PC-3 (cell line): ENCODE measurements at places on chromosomes 11 and 22. TPM values are rescaled to one million over a fixed set of nuclear protein-coding genes. Genes with fewer than 3 reads are reported as not detected.
A peak's percentile ranks its signal among the peaks of the same experiment; 100 is the strongest.

- no peaks in the 10 kb centered on the region for H3K4me1 ChIP-seq
- peaks cover 57% of the 10 kb centered on the region for H3K36me3 ChIP-seq
- H3K4me3 ChIP-seq = no peak overlapping the region
Observed at GRCh38 chr22:36341640-36342041, 46.1 kb downstream of the MYH9 start.

- H3K4me3 ChIP-seq = peak overlapping the region; percentile 74
- H3K36me3 ChIP-seq = peaks cover 12% of the 10 kb centered on the region; the same call in 1 of the 2 replicates
- H3K27ac ChIP-seq = no peak overlapping the region
- H3K27me3 ChIP-seq = no peaks in the 10 kb centered on the region
Observed at GRCh38 chr11:2926611-2927051, 2.6 kb downstream of the PHLDA2 start.

The TAGLN gene
- 8.0 and 10.3 TPM in 2 replicates for total RNA-seq

DNA sequence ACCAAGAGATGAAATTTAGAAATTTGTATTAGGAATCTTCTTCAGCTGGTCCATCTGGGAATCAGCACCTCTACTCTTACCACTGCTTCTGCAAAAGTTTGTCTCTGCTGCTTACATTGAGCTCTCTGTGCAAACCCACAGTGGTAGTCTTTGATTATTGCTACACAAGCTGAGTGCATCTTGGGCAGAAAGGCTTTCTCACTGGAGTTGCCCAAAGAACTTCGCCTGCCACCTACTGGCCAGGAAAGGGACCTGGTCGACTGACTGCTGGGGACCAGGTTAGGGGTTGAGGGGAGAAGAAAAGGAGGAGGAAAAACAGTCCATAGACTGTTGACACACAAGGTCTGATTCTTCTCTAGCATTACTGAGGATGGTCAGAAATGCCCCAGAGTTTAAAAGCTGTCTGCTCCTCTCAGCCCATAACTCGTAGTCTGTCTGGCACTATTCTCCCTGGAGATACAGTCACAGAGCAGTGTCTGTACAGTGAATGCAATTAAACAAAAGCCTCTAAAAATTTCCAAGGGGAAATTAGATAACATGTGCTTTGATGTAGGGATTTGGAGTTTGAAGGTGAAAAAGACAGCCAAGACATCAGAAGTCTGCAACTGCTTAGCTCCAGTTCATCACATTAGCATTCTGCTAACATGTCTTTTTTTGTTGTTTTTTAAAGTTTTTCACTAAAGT, 215.0 kb upstream of the CTSC start:
- no peak overlapping the region for H3K4me3 ChIP-seq
- H3K36me3 ChIP-seq = no peaks in the 10 kb centered on the region
- no peak overlapping the region; the same call in 1 of the 2 replicates for H3K27ac ChIP-seq
- H3K4me1 ChIP-seq = peaks cover 38% of the 10 kb centered on the region
- no peaks in the 10 kb centered on the region for H3K27me3 ChIP-seq

The UPK2 gene
- 0.44 TPM in 1 of 2 replicates, not detected in the other for total RNA-seq

DNA sequence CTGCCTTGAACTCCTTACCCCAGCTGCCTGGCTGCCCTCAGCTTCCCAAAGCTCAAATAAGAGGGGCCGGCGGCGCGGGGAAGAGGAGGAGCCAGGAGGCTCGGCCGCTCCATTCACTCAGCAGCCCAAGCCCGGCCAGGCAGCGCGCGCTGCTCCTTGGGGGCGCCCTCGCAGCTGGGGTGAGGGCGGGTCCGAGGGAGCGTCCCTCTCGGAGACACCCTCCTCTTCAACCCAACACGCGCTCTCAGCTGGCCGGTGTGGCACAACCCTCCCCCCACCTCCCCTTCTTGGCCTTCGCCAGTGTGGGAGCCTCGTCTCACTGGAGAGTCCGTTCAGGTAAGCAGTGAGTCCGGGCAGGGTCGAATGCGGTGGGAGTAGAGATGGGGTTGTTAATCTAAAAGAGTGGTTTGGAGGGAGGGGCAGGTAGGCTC, at the start of gene WT1:
WT1 (minus strand) TSS at position 29 of the 431 bp plus-strand sequence.
- DNase-seq = peak; percentile 52
- H3K4me3 ChIP-seq = peak within 1 kb of the TSS; percentile 86
- H3K36me3 ChIP-seq = no peaks in the 10 kb centered on the region
- no peaks in the 10 kb centered on the region for H3K27me3 ChIP-seq
- H3K27ac ChIP-seq = no peak within 1 kb of the TSS
- H3K4me1 ChIP-seq = peaks cover 12% of the 10 kb centered on the region; the same call in 1 of the 2 replicates

DNA sequence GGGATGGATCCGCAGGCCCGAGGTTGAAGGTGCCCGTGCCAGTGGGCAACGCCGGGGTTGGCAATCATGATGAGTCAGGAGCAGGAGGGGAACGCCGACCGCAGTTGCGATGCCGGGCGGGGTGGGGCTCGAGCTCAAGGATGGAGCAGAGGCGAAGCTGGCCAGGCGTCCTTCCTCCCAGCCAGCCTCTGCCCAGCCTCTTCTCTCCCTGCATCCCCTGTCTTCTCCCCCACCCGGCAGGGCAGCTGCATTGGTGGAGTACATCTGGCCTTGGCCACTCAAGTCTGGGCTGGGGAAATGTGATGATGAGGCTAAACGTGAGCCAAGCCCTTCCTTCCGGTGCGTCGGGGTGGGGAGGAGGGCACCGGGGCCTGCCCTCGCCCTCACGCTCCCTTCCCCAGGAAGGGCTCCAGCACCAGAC, 3.9 kb downstream of the IFITM10 start:
- no peak overlapping the region for H3K27ac ChIP-seq
- no peaks in the 10 kb centered on the region for H3K4me1 ChIP-seq
- no peaks in the 10 kb centered on the region for H3K36me3 ChIP-seq
- H3K4me3 ChIP-seq = no peak overlapping the region
- no peak for DNase-seq

The PYGM gene
- 0.95 and 1.3 TPM in 2 replicates for total RNA-seq

GRCh38 chr11:46712874-46713576, 6.0 kb upstream of the F2 start:
- no peak overlapping the region for H3K27ac ChIP-seq
- peaks cover 16% of the 10 kb centered on the region for H3K4me1 ChIP-seq
- H3K36me3 ChIP-seq = no peaks in the 10 kb centered on the region

The SHANK2 gene
- 33.2 and 45.0 TPM in 2 replicates for total RNA-seq

DNA sequence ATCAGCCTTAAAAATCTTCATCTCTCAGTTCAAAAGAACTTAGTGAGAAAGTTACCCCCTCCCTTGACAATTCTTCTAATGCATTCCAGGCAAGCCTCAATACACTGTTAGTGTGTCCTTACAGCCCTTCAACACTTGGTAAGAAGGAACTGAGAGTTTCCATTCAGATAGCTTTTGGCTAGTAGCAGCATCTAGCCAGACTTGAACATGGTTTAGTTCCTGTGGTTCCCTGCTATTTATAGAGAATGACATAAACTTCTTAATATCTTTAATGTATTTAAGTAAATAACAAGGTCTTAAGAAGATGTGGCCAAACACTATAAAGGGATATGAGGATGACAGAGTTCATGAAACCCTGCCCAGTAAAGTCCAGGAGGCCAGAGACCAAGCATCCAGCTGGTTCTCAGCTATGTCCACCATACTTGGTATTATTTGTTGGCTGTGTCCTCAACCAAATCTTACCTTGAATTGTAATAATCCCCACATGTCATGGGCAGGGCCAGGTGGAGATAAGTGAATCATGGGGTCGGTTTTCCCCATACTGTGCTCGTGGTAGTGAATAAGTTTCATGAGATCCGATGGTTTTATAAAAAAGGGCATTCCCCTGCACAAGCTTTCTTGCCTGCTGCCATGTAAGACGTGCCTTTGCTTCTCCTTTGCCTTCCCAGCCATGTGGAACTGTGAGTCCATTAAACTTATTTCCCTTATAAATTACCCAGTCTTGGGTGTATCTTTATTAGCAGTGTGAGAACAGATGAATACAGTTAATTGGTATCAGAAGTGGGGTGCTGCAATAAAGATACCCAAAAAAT, 132.4 kb downstream of the LARGE1 start:
- no peak overlapping the region for H3K4me3 ChIP-seq
- no peaks in the 10 kb centered on the region for H3K36me3 ChIP-seq
- DNase-seq = no peak
- H3K4me1 ChIP-seq = no peaks in the 10 kb centered on the region
- no peak overlapping the region for H3K27ac ChIP-seq
- no peaks in the 10 kb centered on the region for H3K27me3 ChIP-seq

The KCNQ1 gene
- 0.40 and 3.0 TPM in 2 replicates for total RNA-seq

The PATE4 gene
- total RNA-seq = not detected in 2 replicates

GRCh38 chr11:1553808-1554594, 18.1 kb downstream of the DUSP8 start:
- DNase-seq = peak; percentile 73
- H3K27ac ChIP-seq = no peak overlapping the region
- no peak overlapping the region for H3K4me3 ChIP-seq
- no peaks in the 10 kb centered on the region for H3K36me3 ChIP-seq
- no peaks in the 10 kb centered on the region for H3K27me3 ChIP-seq
- peaks cover 18% of the 10 kb centered on the region for H3K4me1 ChIP-seq

- DNase-seq = peak; percentile 76
- no peak overlapping the region for H3K27ac ChIP-seq
- peak overlapping the region; percentile 91 for H3K4me3 ChIP-seq
- no peaks in the 10 kb centered on the region for H3K27me3 ChIP-seq
- H3K36me3 ChIP-seq = no peaks in the 10 kb centered on the region
- peaks cover 12% of the 10 kb centered on the region for H3K4me1 ChIP-seq
Observed at GRCh38 chr11:61890529-61891330, 615 bp downstream of the FADS3 start.

- no peaks in the 10 kb centered on the region for H3K36me3 ChIP-seq
- H3K4me3 ChIP-seq = peak within 1 kb of the TSS; percentile 73
- DNase-seq = peak; percentile 98
- peaks cover 21% of the 10 kb centered on the region for H3K4me1 ChIP-seq
- no peak within 1 kb of the TSS for H3K27ac ChIP-seq
Observed at GRCh38 chr11:65111744-65112545, at the start of gene TM7SF2. Gene TM7SF2, plus strand, starts transcription at chr11:65111872. Its CDS starts 144 bp downstream, at chr11:65112016.

DNA sequence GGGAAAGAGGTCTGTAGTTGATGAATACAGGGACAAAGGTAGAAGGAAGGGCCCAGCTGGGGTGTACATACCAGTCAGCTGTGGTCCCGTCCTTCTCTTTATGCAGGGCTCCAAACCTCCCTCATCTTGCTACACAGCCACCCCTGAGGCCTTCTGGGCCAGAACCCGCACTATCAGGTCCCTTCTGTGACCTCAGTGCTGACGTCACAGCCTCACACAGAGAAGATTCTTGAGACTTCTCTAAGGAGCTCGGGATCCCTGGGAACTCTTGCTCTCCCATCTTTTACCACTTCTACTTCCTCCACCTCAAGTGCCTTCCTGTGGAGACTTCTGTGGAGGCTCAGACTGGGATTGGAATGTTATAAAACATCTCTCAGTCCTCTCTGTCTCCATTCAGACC, at the start of gene UBQLN3:
UBQLN3 (minus strand) TSS at position 155 of the 400 bp plus-strand sequence. CDS start 399 bp downstream, outside the sequence.
- H3K36me3 ChIP-seq = no peaks in the 10 kb centered on the region
- H3K27ac ChIP-seq = no peak within 1 kb of the TSS
- no peak for DNase-seq

The BAIAP2L2 gene
- total RNA-seq = 0.80 TPM in 1 of 2 replicates, not detected in the other

GRCh38 chr11:26350002-26350401, 18.1 kb downstream of the ANO3 start:
- peaks cover 9% of the 10 kb centered on the region; the same call in 1 of the 2 replicates for H3K27me3 ChIP-seq
- no peak for DNase-seq

The PGA5 gene
- not detected in 2 replicates for total RNA-seq

DNA sequence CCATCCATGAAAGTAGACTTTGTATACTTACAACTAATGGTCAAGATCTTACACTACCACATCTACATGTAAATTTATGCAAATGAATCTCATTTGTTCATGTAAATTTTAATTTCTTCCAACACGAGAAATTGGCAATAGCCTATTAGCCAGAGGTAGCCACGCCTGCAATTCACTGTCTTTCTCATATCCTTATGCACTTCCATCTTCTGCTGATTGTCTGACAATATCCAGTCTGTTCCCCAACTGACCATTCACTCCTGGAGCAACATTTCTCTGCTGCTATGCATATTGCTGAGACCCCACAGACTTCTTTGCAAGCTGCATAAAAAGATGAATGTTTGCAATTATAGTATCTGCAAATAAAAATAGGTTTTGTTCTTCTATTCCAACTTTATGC, 2.5 kb downstream of the NNMT start:
- no peak overlapping the region for H3K4me3 ChIP-seq
- no peaks in the 10 kb centered on the region for H3K36me3 ChIP-seq
- DNase-seq = no peak
- H3K27me3 ChIP-seq = no peaks in the 10 kb centered on the region
- H3K4me1 ChIP-seq = peaks cover 30% of the 10 kb centered on the region
- H3K27ac ChIP-seq = no peak overlapping the region

The NCR3LG1 gene
- total RNA-seq = 1.3 and 1.6 TPM in 2 replicates

GRCh38 chr11:96054870-96055705, 131.2 kb upstream of the MTMR2 start:
- no peaks in the 10 kb centered on the region for H3K36me3 ChIP-seq
- peak; percentile 77 for DNase-seq
- H3K27me3 ChIP-seq = no peaks in the 10 kb centered on the region
- H3K4me3 ChIP-seq = no peak overlapping the region

DNA sequence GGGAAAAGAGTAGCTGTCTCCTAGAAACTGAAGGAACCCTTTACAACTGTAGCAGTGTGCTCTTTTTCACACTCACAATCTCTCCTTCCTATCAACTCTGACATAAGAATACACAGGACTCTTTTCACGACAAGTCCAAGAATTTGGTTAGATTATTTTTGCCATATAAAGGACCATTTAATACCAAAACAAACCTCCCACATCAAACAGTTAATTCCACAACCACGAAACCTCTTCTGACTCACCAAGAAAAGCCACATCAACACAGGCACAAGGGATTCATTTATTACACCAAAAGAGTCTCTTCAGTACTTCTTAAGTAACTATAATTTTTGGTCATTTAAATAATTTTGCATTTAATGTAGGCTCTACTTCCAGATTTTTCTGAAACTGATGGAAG, 222.6 kb upstream of the PITPNB start:
- H3K36me3 ChIP-seq = no peaks in the 10 kb centered on the region
- no peak overlapping the region for H3K4me3 ChIP-seq
- no peaks in the 10 kb centered on the region for H3K27me3 ChIP-seq
